Thoracic aorta (tissue), 2 donors: ENCODE measurements at places on chromosomes 3 and 15.

- no peak for DNase-seq
These were observed 8.7 kb upstream of the PKM start for GRCh38 chr15:72239652-72240051.

DNA sequence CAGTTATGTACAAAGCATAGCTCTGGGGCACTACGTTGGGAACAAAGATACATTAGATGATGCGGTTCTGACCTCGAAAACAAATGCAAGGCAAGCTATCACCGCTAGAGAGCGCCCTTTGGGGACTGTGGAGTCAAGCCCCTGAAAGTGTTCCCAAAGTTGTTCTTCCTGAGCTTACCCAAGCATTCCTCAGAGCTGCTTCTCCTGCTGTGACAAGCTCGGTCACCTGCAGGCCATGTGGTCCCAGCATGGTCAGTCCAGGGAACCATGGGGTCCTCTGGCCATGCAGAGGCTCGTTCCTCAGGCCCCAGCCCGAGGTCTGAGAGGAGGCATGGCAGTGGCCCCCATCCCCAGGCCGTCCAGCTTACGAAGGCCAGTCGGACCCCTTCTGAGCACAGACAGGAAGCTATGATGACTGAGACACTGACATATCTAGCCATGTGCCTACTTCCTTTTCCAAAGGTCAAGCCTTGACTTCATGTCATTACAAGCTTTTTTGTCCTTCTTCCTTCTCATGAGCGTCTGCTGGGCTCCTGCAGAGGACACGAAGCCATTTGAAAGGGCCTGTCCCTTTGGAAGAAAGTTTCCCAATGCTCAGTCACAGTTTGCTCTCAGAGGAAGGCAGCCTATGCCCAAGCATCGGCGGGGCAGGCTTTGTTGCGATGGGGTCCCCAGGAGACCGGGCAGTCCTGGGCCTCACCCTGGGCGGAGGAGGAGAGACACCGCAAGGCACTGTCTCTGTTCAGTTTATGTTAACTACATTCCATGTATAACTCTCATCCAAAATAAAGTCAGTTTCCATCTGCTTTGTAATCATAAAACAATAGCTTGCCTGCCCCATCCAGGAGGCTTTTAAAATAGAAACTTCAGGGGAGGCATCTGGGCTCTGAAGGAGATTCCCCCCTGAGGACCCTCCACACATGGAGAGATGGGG, 79.3 kb downstream of the ATP10A start:
- DNase-seq = no peak

GRCh38 chr15:90210593-90210992, 9.5 kb downstream of the SEMA4B start:
- no peak for DNase-seq

GRCh38 chr3:130480736-130481135, 36.2 kb upstream of the COL6A6 start:
- no peak for DNase-seq

DNA sequence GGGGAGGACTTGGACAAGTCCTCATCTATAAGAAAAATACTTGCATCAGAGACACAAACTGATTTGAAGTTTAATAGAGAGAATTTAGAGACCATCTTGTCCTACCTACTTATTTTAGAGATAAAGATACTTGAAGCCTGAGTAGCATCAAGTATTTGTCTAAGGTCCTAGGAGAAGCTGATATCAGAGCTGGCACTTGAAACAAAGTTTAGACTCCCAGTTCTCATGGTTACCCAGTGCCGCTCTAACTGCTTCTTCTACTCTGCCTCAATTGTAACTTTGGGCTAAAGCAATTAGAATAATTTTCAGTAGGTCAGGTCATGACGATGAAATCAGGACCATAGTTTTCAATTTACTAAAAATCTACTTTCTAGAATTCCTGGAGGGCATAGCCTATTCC, 123.9 kb upstream of the CADPS start:
- DNase-seq = no peak

- no peak for DNase-seq
These were observed 11.8 kb downstream of the CYFIP1 start for GRCh38 chr15:22968366-22968765.

DNA sequence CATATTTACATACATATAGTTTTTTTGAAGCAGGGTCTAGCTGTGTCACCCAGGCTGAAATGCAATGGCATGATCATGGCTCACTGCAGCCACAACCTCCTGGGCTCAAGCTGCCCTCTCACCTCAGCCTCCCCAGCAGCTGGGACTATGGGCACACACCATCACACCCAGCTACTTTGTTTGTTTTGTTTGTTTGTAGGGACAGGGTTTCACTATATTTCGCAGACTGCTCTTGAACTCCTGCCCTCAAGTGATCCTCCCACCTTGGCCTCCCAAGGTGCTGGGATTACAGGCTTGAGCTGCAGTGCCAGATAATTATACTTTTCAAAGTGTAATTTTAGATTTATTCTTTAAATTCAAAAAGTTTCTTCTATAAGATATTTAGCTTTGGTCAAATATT, 10.2 kb downstream of the GTF2A2 start:
- DNase-seq = no peak

DNA sequence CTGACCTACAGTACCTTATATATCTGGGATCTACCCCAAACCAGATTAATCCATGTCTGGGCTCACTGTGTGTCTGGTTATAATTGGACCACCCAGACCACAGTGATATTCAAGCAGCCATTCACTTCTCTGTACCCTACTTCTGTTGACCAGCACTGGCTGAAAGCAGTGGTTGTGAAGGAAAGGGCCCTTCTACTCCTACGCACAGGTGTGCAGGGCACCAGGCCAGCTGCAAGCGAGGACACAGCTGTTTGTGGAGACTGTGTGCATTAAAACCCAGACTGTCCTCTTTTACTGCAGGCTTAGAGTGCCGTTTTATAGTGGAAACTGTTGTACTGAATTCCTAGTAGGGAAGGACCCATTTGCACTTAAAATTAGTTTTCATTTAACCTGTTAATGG, 29.5 kb downstream of the CTDSPL start:
- DNase-seq = no peak

DNA sequence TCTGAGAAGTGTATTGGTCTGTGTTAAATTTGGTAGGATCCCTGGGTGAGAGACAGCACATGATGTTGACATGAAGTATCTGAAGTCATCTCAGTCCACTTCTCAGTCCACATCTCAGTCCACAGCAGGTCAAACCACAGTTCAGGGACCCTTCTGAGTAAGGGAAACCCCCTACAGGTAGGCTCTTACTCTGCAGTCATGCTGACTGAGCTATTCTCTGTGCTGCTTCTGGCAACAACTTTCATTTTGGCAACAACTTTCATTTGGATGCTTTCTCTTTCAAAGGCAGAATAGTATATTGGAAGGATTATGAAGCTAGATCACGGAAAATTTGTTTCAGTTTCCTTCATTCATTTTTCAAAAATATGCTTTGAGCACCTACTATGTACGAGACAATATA, 178.2 kb upstream of the GOLIM4 start:
- DNase-seq = no peak

DNA sequence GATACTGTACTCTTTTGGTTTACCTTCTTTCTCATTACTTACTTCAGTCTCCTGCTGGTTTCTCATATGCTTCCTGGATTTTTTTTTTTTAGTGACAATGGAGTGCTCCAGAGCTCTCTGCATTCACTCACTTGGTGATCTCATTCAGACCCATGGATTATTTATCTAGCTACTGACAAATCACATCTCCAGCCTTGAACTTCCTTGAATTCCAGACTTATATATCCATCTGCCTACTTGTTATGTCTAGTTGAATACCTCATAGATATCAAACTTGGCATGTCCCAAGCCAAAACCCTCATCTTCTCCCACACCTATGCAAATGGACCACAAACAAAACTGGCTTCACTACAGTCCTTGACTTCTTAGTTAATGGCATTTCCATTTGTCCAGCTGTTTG, 234.7 kb upstream of the ZPLD1 start:
- no peak for DNase-seq

DNA sequence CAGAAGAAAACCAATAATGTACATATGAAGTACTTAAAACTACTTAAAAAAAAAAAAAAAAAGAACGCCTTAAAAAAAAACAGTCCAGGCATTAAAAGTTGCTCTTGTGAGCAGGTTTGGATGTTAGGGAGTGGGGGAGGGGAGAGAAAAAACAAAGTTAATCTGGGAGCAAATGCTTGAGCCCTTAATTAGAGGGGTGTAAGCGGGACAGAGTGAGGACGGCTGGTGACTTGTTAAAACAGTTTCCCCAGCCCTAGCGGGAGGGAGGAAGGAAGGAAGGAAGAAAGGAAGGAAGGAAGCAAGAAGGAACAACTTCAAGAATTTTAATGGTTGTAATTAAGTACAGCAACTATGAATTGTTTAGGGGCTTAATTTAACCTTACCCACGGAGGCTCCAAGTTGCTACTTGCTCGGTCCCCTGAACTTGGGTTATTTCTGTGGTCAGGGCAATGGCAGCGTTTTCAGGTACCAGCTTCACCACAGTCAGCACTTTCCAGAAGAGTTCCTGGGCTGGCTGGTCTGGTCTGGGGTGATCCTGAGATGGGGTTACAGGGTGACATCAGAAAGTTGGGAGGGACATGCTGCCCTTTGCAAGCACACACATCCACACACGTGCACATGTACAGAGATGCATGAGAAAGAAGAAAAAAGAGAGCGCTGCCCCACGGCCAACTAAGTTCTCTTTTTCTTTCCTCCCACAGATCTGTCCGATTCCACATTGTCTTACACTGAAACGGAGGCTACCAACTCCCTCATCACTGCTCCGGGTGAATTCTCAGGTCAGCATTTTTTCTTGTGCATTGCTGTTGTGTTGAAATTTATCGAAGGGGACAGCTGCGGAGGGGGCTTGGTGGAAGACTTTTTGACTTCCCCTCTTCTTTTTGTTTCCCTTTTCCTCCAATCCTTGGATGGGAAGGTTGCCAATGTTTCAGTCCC, 14.0 kb downstream of the SMAD6 start:
- no peak for DNase-seq

GRCh38 chr3:7410782-7411181, 549.9 kb downstream of the GRM7 start:
- no peak for DNase-seq

GRCh38 chr15:98959640-98960007, 48.0 kb downstream of the PGPEP1L start:
- no peak for DNase-seq

DNA sequence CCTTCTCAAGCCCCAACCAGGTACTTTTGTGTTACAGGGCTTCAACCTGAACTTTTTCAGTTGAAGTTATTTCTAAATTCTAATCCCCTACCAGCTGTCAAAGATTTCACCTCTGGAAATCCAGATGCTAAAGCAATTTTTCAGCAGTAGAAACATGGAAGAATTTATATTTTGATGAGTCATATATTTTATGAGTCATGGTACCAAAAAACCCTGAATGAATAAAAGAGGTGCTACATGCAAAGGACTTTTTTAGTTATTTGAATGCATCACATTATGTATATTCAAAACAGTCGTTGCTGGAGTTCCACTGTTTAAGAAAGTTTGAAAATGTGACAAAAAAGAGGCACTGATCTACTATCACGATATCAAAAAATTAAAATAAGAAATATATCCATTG, 96.0 kb upstream of the ZNF385D start:
- no peak for DNase-seq

DNA sequence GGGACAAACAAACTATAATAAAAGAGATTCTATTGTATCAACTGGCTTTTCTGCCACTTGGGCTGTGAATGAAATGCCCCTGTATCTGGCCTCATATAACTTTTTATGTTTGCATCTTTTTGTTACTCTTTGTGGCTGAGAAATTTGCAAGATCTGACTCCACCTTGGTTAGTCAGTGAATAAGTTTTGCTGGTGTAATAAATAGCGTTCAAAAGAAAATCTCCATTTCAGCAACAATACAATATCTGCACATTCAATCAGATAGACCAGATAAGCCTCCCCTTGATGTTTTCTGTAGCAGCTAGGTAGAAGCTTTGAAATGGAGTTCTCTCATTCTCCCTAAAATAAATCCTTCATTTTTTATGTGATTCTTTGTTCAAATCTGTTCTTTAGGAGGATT, 12.0 kb downstream of the TRAT1 start:
- no peak for DNase-seq

GRCh38 chr15:25993506-25993905, 130.4 kb upstream of the ATP10A start:
- DNase-seq = no peak

DNA sequence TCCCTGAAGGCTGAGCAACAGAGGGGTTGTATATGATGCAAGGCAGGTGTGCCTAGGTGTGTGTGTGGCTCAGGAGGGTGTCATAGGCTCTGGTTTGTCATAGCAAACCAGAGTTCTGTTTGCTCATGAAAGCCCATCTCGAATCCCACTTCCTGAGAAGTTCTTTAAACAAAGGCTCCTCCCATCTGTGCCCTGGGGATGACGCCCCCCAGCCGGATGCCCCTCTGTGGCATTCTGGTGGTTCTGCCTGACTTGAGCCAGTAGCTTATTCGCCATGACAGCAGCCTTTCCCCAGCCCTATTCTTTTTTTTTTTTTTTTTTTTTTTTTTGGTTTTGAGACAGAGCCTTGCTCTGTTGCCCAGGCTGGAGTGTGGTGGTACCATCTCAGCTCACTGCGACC, 45.4 kb downstream of the PDIA5 start:
- no peak for DNase-seq

DNA sequence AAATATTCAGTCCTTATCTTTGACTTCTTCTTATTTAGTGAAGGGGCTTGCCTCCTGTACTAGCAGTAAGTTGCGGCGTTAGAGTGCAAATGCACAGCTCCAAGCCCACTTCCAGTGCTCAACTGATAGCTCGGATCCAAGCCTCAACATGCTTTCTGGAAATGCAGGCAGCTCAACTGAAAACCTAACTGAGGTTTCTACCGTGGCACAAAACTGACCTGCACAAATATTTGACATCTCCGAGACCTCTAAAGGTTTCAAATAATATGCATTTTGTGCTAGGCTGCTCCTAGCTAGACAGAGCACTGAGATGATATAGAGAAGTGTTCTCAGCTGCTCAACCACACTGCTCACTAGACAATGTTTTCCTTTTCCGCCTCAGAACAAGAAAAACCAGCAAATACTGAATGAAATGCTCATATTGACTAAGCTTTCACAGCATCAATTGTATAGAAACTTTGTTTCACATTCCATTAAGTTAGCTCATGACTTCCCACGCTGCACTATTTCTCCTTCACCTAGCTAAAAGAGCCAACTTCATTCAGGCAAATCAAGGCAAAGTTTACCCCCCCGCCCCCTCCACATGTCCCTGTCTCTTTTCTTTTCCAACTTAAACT, 822 bp downstream of the ZNF385D start:
- DNase-seq = no peak

- DNase-seq = no peak
These were observed 892.3 kb downstream of the CADM2 start for GRCh38 chr3:85851071-85851470.

DNA sequence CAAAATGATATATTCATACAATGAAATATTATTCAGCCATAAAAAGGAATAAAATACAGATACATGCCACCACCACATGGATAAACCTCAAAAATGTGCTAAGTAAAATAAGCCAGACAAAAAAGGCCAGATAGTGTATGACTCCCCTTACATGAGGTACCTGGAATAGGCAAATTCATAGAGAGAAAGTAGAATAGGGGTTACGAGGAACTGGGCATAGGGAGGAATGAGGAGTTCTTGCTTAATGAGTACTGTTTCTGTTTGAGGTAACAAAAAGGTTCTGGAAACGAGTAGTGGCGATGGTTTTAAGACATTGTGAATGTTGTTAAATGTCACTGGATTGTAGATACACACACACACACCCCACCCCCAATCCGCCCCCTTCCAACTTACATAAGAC, 8.2 kb downstream of the RAF1 start:
- no peak for DNase-seq

- DNase-seq = no peak
These were observed 116.3 kb downstream of the RPL22L1 start for GRCh38 chr3:170753421-170754310.
